Thoracic aorta (tissue), 2 donors: ENCODE measurements at places on chromosomes 4 and X.

GRCh38 chr4:999882-1000425, 6.8 kb upstream of the SLC26A1 start:
- no peak for DNase-seq

- no peak for DNase-seq
Observed at GRCh38 chr4:157804986-157805385, 367.8 kb downstream of the GASK1B start.

GRCh38 chrX:19190902-19191301, 68.6 kb upstream of the ADGRG2 start:
- no peak for DNase-seq

DNA sequence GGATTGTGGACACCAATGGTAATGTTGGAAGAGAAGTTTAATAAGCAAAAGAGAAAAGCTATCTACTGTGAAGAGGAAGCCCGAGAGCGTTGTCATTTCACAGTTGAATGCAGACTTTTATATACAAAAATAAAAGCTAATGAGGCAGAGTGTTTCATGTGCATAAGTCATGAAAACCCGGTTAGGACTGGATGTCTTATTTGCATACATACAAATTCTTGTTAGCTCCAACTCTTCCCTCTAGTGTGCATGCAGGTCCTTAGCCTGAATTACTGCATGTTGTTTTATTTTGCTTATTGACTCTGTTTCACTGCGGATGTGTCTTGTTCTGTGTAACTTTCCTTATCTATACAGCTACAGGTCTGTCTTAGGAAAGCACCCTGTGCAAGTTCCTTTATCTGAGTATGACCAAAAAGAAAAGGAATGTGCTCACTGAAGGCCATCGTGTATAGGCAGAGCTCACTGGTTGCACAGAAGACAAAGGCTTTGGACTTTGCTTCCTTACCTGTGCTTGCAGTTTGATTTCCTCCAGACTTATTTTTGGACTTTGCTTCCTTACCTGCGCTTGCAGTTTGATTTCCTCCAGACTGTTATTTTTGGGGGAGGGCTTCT, 25.1 kb upstream of the UGT2B11 start:
- DNase-seq: no peak

GRCh38 chrX:14014526-14014925, 15.2 kb downstream of the GEMIN8 start:
- no peak for DNase-seq

DNA sequence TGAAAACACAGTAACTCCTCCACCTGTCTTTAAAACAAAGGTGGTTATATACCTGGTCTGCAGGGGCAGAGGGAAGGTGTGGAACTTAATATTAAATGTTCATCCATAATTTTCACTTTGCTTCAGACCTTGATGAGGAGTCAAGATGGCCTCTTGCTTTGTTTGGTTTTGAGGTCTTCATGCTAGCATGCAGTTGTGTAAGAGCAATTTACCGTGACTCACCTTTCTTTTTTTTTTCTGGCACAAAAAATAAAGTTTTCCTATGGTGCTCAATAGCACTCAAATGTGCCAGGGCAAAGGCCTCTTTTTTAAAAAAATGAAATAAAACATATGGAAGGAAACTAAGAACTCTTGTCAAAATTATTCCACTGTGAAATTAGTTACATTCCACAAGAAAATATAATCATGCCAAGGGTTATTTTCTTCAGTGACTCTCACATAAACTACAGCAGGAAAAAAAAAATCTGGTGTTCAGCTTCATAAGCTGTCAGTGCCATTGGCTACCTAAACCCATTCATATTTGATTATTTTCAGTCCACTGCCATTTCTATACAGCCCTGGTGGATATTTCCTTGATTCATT, 128.2 kb downstream of the SLC7A11 start:
- DNase-seq: no peak

DNA sequence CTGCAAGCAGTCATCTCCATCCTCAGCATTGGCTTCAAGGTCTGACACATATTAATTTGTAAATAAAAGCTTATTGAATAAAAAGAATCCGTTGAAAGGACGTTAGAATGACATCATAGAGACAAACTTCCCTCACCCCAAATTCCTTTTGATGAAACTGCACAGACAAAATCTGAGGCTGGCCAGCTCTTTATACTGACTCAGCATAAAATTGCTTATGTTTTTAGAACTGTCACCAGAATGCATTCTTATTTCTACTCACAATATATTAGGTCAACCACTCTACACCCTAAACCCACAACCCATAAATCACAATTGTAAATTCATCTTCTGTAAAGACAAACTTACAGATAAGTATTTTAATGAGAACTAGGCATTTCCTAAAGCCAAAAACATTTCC, 359.2 kb upstream of the TEX13C start:
- no peak for DNase-seq

GRCh38 chrX:41686788-41687187, 2.0 kb upstream of the GPR34 start:
- DNase-seq: no peak
